ENCODE measurements at places on chromosomes 2 and 18.

GRCh38 chr2:239227661-239228371 is 173.0 kb downstream of the HDAC4 start:
- no peak for DNase-seq

GRCh38 chr2:36769106-36769505 is 72.6 kb downstream of the VIT start:
- no peak for DNase-seq

DNA sequence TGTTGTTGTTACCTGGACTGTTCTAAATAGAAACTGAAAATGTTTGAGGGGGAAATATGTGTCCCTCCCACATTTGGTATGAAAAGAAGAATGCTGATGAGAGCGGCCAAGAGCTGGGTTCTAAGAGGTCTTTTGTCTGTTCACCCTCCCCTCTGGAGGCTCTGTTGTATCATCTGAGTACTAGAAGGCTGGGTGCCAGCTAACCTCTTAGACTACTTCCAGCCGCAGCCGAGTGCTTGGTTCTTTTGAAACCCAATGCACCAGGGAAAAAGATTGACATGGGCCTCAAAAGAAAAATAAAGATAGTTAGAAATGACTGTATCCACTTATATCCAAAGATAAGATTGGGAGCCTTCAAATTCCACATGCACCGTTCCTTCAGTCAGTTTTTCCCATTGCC is 255.9 kb downstream of the TXNL1 start:
- DNase-seq: no peak

- no peak for DNase-seq
Measured at GRCh38 chr2:221429741-221430491, 142.2 kb downstream of the EPHA4 start.

- DNase-seq: no peak
Measured at GRCh38 chr2:19078709-19079108, 279.7 kb downstream of the OSR1 start.

GRCh38 chr2:109213646-109214433 is 84.8 kb downstream of the SH3RF3 start:
- peak; percentile 9 for DNase-seq

DNA sequence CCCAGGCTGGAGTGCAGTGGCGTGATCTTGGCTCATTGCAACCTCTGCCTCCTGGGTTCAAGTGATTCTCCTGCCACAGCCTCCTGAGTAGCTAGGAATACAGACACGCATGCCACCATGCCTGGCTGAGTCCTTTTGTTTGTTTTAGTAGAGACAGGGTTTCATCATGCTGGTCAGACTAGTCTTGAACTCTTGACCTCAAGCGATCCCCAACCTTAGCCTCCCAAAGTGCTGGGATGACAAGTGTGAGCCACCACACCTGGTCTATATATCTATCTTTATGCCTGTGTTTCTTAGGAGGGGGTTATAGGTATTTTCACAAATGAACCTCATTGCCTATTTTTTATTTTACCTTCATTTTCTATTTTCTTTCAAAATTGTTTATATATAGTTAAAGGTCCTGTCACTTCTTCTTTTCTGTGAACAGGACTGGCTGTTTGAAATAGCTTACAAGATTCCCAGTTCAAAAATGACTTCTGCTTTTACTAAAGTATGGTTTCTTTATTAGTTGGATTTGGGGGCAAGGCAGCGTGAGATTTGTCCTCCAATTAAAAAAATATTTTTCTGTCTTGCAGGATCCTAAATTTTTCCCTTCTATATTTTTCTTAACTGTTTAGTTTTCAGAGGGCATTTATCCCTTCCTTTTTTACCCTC is 16.4 kb upstream of the MARCHF7 start:
- DNase-seq: no peak

GRCh38 chr2:17756668-17757067 is 2.7 kb downstream of the GEN1 start:
- no peak for DNase-seq

- peak; percentile 11 for DNase-seq
Measured at GRCh38 chr18:70151614-70152013, 53.9 kb downstream of the RTTN start.

DNA sequence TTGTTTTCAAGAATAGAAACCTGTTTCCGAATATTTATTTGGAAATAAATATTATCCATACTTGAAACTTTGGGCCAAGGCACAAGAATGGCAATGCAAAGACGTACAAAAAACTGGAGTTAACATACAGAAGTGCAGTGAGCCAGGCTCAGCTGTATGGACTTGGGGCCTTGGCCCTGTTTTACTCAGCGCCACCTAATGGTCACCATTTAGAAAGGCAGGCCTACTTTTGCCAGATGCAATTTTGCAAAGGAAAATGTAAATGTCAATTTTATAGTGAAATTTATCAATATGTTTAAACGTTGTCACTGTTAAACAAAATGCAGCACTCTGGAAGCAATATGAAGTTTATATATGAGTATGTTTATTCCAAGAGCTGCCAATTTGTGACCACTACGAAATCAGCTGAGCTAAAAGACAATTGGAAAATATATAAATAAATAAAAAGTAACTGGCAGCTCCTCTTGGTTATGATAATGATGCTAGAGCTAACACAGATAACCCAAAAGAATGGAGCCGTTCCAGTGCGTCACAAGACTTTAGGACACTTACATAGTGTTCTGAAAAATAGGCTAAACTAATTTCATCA is 155.0 kb downstream of the ARHGAP15 start:
- no peak for DNase-seq

- DNase-seq: no peak
Measured at GRCh38 chr2:10820562-10820961, 8.0 kb upstream of the PDIA6 start.

DNA sequence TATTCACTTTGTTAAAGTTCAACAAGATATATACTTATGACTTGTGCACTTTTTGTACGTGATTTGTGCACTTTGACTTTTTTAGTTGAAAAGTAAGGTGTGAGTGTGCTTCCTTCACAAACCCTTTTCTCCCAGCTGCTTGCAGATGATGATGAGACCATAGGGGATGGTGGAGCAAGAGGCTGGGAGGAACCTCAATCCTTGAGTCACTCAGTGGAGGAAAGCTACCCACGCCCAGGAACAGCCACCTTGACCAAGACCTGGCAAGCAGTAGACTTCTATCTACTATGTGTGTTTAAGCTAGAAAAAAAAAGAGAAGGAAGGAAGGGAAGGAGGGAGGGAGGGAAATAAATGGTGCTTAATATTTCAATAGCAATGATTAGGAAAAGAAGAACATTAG is 25.2 kb upstream of the TAF1B start:
- no peak for DNase-seq

- DNase-seq: no peak
Measured at GRCh38 chr2:69776886-69777785, 35.2 kb downstream of the ANXA4 start.

GRCh38 chr2:176454893-176455815 is 185.9 kb downstream of the MTX2 start:
- peak; percentile 91 for DNase-seq

DNA sequence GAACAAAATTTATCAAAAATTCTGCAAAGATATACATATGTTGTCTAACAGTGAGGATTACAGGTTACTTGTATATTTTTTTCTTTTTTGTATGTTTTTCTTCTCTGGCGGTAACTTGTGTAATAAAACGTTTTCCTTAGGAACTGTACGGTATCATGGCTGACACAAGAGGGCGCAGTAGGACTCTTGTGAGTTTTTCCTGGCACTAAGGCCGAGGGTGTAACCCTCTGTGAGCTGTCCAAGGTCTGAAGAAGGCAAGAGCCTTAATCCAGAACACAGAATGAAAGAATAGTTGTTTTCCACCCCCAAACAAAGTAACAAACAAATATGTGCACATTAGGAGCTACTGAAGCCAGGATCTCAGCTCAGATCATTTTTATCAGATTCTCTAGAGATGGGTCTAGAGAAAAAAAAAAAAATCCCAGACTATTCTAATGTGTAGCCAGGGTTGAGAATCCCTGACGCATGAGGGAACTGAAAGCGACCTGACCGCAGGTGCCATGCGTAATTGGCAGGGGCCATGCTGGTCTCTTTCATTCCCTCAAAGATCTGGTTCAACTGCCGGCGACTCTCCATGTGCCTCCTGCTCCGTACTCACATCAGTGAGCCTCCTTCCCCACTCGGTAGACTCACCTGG is 27.0 kb downstream of the TMEM200C start:
- DNase-seq: peak; percentile 80

GRCh38 chr18:48376934-48377333 is 32.2 kb downstream of the ZBTB7C start:
- no peak for DNase-seq

DNA sequence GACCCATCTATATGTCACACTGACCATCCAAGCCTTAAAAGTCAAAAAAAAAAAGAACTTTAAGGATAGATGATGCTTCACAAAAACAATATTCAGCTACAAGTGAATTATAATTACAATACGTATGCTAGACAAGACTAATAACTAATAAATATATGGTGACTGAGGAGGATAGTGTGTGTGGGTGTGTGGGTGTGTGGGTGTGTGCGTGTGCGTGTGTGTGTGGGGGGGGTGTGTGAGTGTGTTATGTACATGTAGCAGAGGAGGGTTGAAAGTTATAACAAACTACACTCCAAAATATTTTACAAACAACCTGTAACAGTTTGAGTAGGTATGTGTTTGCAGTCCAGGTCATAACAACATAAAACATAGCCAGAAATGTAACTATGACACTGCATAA is 159.2 kb upstream of the RBBP8 start:
- no peak for DNase-seq

DNA sequence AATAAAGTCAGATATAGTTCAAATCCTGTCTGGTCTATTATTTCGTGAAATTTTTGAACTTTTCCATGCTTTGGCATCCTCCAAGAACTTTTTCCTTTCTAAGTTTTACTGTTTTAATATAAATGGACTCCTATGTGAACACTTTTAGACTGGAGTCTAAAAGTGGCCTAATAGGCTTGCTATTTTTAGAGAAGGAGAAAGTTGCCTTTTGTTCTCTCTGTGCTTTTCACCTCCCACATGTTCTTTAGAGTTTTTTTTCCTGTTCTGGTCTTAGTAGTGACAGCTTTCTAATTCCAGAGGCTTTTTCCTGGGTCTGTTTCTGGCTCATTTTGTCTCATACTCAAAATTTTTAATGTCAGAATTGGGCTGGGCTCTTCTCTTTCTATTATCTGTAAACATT is 72.2 kb downstream of the ADAM23 start:
- DNase-seq: no peak

GRCh38 chr2:167048829-167049228 is 160.5 kb downstream of the XIRP2 start:
- DNase-seq: no peak

DNA sequence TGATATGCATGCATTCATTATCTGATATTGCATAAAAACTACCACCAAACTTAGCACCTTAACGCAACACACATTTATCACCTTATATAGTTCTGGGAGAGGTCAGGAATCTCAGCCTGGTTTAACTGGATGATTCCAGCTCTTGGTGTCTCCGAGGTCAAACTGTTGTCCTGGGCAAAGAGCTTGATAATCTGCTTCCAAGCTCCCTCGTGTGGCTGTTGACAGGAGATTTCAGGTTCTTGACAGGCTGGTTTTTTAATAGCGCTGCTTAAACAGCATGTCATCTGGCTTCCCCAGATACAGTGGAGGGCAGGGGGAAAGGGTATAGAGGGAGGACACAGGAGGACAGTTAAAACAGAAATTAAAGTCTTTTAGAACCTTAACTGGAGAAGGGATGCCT is 785.0 kb downstream of the CNTNAP5 start:
- peak; percentile 39 for DNase-seq

GRCh38 chr18:75393721-75394120 is 33.8 kb downstream of the SMIM21 start:
- DNase-seq: no peak

DNA sequence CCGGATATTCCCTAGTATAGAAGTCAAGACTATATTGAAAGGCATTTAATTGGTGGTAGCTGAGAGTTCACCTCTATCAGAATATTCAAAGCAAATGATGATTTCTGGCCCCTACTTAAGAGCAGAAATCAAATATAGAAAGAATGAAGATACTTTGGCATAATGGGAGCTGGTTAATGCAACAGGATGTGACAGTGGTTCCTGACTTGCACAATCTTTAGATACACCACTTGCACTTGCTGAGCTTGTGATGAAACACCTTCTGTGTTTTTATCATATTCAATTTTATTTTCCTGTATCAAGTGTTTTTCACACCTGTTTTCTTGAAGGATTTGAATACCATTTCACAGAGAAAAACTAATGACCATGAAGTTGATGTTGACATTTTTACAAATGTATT is 124.1 kb upstream of the CDH19 start:
- DNase-seq: no peak

GRCh38 chr2:132424526-132425121 is 8.0 kb downstream of the GPR39 start:
- no peak for DNase-seq

- no peak for DNase-seq
Measured at GRCh38 chr2:74393525-74393924, 13.4 kb upstream of the DCTN1 start.

- peak; percentile 77 for DNase-seq
Measured at GRCh38 chr2:63589148-63589958, 590 bp downstream of the MDH1 start.

GRCh38 chr2:145268931-145269330 is 749.0 kb upstream of the ZEB2 start:
- DNase-seq: no peak

DNA sequence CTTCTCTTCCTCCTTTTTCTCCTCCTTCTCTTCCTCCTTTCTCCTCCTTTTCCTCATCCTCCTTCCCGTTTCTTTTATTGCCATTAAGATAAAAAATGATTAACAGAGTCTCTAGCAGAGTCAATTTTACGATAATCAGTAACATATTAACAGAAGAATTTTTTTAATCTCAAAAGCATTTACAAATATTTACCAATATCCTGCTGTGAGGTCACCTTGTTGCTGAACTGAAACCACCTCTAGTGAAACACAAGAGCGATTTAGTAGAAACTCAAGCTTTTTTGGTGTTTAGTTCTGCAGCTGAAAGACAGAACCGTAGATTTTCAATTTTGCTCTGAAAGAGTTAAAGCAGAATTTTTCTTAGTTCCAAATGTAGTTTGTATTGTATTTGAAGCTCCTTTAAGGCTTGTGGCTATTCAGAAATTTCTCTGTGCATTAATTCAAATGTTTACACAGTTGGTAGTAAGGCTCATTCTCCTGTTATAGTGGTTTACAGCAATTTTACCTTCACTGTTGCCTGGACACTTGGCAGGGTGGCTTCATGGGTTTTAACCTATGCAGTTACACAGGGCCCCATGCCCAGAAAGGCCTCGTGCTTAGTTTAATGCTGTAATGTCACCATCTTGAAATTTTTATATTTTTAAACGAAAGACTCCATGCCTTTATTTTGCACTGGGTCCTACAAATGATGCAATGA is 1106.6 kb upstream of the FAM98A start:
- no peak for DNase-seq

- no peak for DNase-seq
Measured at GRCh38 chr2:143159486-143159840, 30.2 kb downstream of the ARHGAP15 start.

GRCh38 chr2:101368376-101368775 is 18.9 kb downstream of the CREG2 start:
- no peak for DNase-seq

- no peak for DNase-seq
Measured at GRCh38 chr18:67510831-67511230, 5.7 kb downstream of the DSEL start.

DNA sequence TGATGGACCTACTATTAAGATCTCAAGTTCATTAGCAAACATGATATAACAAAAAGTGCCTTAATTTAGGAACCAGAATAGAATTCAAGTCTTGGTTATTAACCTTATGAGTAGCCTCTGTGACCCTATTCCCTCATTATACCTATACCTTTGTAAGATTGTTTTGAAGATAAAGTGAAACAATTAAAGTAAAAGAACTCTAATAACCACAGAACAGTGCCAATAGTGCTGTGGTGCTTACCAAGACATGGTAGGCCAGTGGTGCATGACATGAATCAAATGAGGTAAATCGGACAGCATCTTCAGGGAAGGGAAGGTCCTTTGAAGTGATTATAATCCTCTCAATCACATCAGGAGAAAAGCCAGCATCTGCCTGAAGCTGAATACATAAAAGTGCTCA is 36.4 kb downstream of the METTL4 start:
- no peak for DNase-seq

All from NCI-H526 (cell line).